ENCODE measurements at places on chromosomes 3 and 15. TPM values are rescaled to one million over a fixed set of nuclear protein-coding genes. Genes with fewer than 3 reads are reported as not detected.

The ADAMTS9 gene
- not detected for total RNA-seq

DNA sequence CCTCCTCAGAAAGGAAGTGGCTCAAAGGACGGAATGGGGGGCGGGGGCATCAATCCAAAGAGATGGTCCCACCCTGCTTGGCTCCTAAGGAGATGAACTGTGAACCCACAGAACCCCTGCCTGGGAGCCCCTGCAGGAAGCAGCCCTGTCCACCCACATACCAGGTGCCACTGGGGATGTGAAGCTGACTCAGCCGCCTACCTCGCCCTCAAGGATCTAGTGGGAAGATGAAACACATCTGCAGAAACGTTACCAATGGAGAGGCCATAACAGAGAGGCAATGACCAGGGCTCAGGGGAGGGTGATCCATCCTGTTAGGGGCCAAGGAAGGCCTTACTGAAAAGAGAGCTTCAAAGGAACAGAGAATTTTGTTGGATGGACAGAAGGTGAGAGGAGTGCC lies 35.1 kb downstream of the EAF1 start:
- no peak for DNase-seq

GRCh38 chr3:42655331-42655888 lies 1.9 kb downstream of the ZBTB47 start:
- no peak for DNase-seq

GRCh38 chr3:167409611-167410010 lies 29.5 kb upstream of the ZBBX start:
- DNase-seq: no peak

Data from activated CD8-positive, alpha-beta T cell treated with anti-CD3 and anti-CD28 coated beads, Interleukin-2, amount 10 ng/mL, durations not matched to agents 7 days and 5 days (primary cell).